ENCODE measurements at places on chromosomes 6 and 20.

DNA sequence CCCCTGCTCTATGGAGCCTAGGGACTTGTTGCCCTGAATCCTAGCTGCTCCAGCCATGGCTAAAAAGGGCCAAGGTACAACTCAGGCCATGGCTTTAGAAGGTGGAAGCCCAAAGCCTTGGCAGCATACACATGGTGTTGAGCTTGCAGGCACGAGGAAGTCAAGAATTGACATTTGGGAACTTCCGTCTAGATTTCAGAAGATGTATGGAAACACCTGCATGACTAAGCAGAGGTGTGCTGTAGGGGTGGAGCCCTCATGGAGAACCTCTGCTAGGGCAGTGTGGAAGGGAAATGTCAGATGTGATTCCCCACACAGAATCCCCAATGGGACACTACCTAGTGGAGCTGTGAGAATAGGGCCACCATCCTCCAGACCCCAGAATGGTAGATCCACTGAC lies 95.1 kb upstream of the TMEM170B start:
- no peak for DNase-seq

GRCh38 chr6:100347901-100348550 lies 116.7 kb downstream of the SIM1 start:
- peak; percentile 44 for DNase-seq

DNA sequence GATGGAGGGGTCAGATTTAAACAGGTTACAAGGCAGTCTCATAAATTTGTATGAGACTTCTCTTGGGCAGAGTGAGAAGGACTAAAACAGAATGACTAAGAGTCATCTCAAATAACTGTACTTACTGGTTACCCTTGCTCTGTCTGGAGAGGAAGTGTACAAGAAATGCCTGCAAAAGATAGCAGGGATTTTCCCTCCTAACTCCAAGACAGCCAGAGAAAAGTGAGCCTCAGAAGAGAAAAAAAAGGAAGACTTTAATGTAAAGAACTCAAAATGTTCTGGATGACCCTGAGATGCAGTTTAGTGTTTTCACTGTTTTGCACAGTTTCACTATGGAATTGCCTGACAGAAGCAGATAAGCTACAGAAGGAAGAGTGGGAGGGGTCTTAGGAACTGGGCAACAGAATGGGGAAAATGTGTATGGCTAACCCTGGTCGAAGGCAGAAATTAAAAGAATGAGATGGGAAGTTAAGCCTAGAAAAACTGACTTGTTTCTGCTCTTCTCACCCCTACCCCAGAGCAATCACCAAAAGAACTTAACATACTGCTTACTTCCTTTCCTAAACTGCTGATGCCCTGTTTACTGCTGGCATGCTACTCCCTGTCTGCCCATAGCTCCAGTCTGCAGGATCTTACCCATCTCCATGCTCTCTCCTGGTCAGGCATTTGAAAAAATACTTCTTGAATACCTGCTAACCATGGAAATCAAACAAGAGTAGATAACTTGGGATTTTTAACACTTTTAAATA lies 98.1 kb upstream of the MARCKS start:
- DNase-seq = no peak

DNA sequence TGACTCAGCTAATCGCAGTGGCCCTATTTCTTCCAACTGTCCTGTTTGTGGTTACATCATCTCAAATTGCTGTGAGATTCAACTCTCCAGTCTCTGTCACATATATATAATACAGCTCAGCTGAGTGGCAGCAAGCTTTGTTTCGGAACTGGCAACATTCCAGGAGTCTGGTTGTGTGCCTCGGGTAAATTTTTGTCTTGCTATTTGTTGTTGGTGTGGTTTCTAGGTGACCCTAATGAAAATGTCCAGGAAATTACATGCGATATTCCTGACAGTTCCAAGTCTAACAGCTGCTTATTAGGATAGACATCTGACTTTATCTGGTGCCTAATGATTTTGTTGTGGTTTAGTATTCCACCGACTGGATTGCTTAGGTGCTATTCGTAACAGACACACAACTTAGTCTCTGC lies 581.8 kb downstream of the CD109 start:
- no peak for DNase-seq

- DNase-seq = no peak
These were observed 40.0 kb downstream of the NUDT3 start for GRCh38 chr6:34352305-34352937.

All from kidney glomerular epithelial cell (primary cell).